ENCODE measurements at places on chromosomes 1 and 21. TPM values are rescaled to one million over a fixed set of nuclear protein-coding genes. Genes with fewer than 3 reads are reported as not detected.

DNA sequence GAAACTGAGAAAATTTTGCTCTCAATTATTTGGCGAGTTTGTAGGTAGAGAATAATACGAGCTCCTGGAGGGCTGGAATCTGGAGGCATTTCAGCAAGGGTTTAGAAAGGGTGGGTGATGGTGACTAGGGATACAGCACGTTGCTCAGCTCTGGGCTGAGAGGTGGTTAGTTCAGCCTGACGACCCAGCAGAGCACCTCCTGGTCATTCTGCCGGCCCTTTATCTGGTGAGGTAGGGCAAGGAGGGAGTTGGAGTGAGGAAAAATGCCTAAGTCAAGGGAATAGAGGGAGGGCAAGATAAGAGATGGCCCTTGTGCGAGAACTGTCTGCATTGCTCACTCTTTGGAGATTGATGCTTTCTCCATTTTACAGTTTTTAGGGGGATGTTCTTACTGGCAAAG is 19.1 kb downstream of the GALNT2 start:
- H3K27ac ChIP-seq: peak overlapping the region; percentile 98
- peaks cover 5% of the 10 kb centered on the region for H3K36me3 ChIP-seq
- no peak for DNase-seq

DNA sequence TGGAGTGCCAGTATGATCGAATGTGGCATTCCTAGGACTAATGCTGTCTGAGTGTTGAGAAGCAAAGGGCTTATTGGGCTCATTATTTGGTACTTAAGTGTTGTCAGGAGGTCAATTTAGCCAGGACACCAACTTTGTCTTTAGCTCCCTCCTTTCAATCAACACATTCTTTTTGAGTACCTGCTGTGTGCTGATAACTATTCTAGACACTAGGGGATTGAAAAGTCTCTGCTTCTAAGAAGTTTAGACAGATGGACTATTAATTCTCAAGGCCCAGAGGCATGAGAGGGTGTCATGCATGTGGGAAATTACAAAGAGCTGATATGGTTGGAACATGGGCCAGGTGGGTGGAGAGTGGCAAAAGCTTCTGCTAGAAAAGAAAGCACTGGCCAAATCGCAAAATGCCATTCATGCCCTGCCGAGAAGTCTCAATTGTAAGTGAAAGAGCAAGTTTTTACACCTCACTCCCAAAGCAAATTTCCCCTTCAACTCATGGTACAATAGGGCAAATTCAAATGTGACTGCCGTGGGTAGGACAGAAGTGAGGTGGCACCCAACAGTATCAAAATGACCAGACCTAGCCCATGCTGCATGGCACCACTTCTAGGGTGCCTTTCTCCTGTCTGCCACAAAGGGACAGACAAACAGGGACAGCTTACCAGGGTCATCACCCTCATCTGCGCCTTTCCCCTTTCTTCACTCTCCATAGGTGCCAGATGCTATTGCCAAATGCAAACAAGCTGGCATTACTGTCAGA is 53.6 kb upstream of the LAX1 start:
- H3K4me3 ChIP-seq: no peak overlapping the region
- no peaks in the 10 kb centered on the region for H3K27me3 ChIP-seq
- no peak overlapping the region for H3K27ac ChIP-seq
- H3K4me1 ChIP-seq: no peaks in the 10 kb centered on the region
- DNase-seq: no peak
- H3K36me3 ChIP-seq: peaks cover 29% of the 10 kb centered on the region

GRCh38 chr21:25518491-25518911 is 88.8 kb downstream of the MRPL39 start:
- H3K4me1 ChIP-seq: peaks cover 6% of the 10 kb centered on the region
- no peaks in the 10 kb centered on the region for H3K36me3 ChIP-seq
- H3K27ac ChIP-seq: no peak overlapping the region

GRCh38 chr21:34335316-34335715 is 28.5 kb upstream of the KCNE2 start:
- H3K36me3 ChIP-seq: no peaks in the 10 kb centered on the region
- peak overlapping the region; percentile 48 for H3K27ac ChIP-seq
- peaks cover 82% of the 10 kb centered on the region for H3K4me1 ChIP-seq
- DNase-seq: no peak
- H3K27me3 ChIP-seq: no peaks in the 10 kb centered on the region

GRCh38 chr21:25561668-25562641 is 45.3 kb downstream of the MRPL39 start:
- H3K27ac ChIP-seq: peak overlapping the region; percentile 67
- peak; percentile 87 for DNase-seq
- H3K4me3 ChIP-seq: peak overlapping the region; percentile 78
- no peaks in the 10 kb centered on the region for H3K27me3 ChIP-seq
- peaks cover 13% of the 10 kb centered on the region for H3K4me1 ChIP-seq
- H3K36me3 ChIP-seq: no peaks in the 10 kb centered on the region

DNA sequence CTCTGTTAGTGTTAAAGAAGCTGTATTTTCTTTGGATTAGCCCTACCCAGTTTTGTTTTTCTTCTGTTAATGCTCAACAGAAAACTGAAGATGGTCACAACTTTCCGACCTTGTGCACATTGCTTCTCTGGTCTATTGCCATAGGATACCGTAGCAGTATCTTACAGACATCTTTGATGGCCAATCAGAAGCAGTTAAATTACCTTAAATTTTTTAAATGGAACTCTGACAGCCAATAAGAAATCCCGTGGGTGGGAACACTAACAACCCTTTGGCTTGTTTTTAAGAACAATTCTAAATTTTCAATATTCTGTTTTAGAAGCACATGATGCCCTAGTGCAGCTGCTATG is 17.2 kb downstream of the NFYC start:
- no peak for DNase-seq
- H3K36me3 ChIP-seq: peaks cover 5% of the 10 kb centered on the region
- peak overlapping the region; percentile 97 for H3K27ac ChIP-seq

DNA sequence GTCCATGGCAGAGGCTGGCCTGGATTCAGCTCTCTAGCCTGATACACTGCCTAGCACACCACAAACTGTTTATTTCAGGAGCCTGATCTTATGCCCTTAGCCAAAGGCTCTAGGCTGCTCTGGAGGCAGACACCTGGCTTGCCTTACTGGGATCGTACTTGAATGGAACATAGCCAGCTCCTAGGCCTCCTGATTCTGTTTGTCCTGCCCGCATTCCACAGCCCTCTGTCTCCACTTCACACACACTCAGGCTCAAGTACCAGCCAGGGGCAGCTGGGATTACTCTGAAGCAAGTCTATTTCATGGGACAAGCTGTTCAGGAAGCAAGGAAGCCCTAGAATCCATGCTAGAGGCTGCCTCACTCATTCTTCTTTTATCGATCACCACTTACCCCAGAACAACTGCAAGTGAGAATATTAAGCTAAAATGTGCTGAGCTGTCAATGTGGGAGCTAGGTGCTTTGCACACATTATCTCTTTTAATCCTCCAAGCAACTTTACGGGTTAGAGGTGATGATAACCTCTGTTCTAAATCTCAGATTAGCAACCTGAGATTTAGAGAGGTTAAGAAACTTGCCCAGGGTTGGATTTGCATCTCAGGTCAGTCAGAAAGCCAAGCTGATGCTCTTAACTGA is 31.1 kb upstream of the CYP4B1 start:
- no peaks in the 10 kb centered on the region for H3K4me1 ChIP-seq
- H3K36me3 ChIP-seq: no peaks in the 10 kb centered on the region
- DNase-seq: no peak
- no peaks in the 10 kb centered on the region for H3K27me3 ChIP-seq

DNA sequence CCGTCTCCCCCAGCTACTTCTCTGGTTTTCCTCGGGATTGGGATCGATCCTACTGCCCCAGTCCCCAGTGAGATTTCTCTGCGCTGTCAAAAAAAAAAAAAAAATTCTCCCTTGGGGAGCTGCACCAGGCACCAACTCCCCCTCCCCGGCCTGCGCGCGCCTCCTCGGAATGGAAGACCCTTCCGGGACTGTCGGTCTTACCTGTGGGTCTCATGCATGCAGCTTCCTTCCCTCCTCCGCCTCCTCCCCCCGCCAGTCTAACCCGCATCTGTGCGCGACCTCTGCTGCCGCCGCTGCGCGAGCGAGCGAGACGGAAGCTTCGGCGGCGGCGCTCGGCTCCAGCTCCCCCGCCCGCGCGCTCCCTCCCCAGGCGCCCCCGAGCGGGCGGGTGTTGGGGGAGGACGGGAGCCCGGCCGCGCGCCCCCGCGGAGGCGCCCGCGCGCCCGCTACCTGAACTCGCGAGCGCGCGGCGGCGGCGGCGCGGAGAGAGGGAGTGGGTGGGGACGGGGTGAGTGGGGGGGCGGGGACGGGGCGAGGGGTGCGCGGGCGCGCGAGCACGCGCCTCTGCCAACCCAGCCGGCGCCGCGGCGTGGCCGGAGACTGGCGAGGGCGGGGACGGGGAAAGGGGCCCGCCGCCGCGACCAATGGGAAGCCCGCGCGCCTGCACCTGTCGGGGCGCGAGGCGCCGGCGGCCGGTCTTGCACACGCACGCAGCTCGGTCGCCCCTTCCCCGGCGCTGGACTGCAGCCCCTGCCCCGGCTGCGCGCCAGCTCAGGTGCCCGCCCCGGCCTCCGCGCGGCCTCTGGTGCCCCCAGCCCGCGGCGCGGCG is at the start of gene SUSD4:
SUSD4 (minus strand) TSS at position 321 of the 829 bp plus-strand sequence. CDS start 751 bp downstream, outside the sequence.
- no peak within 1 kb of the TSS for H3K27ac ChIP-seq
- H3K36me3 ChIP-seq: no peaks in the 10 kb centered on the region
- H3K4me3 ChIP-seq: peak within 1 kb of the TSS; percentile 72

- no peak overlapping the region for H3K27ac ChIP-seq
- no peak overlapping the region for H3K4me3 ChIP-seq
- H3K27me3 ChIP-seq: no peaks in the 10 kb centered on the region
- peaks cover 17% of the 10 kb centered on the region for H3K36me3 ChIP-seq
Observed at GRCh38 chr1:8450312-8450711, 132.4 kb downstream of the SLC45A1 start.

- H3K4me1 ChIP-seq: no peaks in the 10 kb centered on the region
- H3K27me3 ChIP-seq: peaks cover 8% of the 10 kb centered on the region
- no peak for DNase-seq
- H3K27ac ChIP-seq: no peak overlapping the region
Observed at GRCh38 chr1:221689138-221689537, 52.8 kb downstream of the DUSP10 start.

- DNase-seq: no peak
- H3K4me1 ChIP-seq: peaks cover 53% of the 10 kb centered on the region
- H3K4me3 ChIP-seq: no peak overlapping the region
- H3K36me3 ChIP-seq: no peaks in the 10 kb centered on the region
Observed at GRCh38 chr1:240098534-240098933, 6.9 kb downstream of the FMN2 start.

GRCh38 chr1:79974659-79975058 is 968.1 kb upstream of the ADGRL4 start:
- no peaks in the 10 kb centered on the region for H3K4me1 ChIP-seq
- no peaks in the 10 kb centered on the region for H3K36me3 ChIP-seq
- H3K27me3 ChIP-seq: no peaks in the 10 kb centered on the region
- H3K27ac ChIP-seq: no peak overlapping the region
- H3K4me3 ChIP-seq: no peak overlapping the region
- no peak for DNase-seq

GRCh38 chr1:72006092-72006491 is 276.2 kb downstream of the NEGR1 start:
- DNase-seq: no peak
- H3K4me1 ChIP-seq: peaks cover 37% of the 10 kb centered on the region
- H3K36me3 ChIP-seq: no peaks in the 10 kb centered on the region
- no peak overlapping the region for H3K27ac ChIP-seq

- DNase-seq: no peak
- H3K27ac ChIP-seq: no peak overlapping the region
- H3K4me1 ChIP-seq: peaks cover 37% of the 10 kb centered on the region
- H3K27me3 ChIP-seq: no peaks in the 10 kb centered on the region
- no peak overlapping the region for H3K4me3 ChIP-seq
Observed at GRCh38 chr21:43303275-43304178, 123.4 kb downstream of the SIK1 start.

DNA sequence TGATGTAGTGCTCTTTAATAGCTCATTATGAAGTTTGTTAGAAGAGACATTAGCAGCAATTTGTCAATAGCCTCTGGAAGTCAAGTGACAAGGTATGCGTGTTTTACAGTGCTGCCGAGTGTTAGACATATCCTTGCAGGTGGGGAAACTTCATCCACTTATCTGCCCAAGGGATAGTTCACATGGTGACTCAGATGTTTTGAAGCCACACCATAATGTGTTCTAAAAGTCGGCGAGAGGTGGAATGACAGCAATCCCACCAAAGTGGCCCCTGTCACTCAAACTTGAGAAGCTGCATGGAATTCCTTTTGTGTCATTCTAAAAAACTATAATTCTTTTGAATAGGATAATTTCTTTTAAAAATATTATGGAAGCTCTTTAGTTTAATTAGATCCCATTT is 98.1 kb downstream of the RUNX1 start:
- no peak overlapping the region for H3K4me3 ChIP-seq
- H3K27ac ChIP-seq: no peak overlapping the region
- H3K27me3 ChIP-seq: no peaks in the 10 kb centered on the region
- peaks cover 14% of the 10 kb centered on the region for H3K4me1 ChIP-seq

- H3K27me3 ChIP-seq: no peaks in the 10 kb centered on the region
- no peak for DNase-seq
- H3K4me1 ChIP-seq: peaks cover 55% of the 10 kb centered on the region
- H3K27ac ChIP-seq: no peak overlapping the region
- peaks cover 19% of the 10 kb centered on the region for H3K36me3 ChIP-seq
Observed at GRCh38 chr1:43363283-43363934, 4.4 kb downstream of the ELOVL1 start.

DNA sequence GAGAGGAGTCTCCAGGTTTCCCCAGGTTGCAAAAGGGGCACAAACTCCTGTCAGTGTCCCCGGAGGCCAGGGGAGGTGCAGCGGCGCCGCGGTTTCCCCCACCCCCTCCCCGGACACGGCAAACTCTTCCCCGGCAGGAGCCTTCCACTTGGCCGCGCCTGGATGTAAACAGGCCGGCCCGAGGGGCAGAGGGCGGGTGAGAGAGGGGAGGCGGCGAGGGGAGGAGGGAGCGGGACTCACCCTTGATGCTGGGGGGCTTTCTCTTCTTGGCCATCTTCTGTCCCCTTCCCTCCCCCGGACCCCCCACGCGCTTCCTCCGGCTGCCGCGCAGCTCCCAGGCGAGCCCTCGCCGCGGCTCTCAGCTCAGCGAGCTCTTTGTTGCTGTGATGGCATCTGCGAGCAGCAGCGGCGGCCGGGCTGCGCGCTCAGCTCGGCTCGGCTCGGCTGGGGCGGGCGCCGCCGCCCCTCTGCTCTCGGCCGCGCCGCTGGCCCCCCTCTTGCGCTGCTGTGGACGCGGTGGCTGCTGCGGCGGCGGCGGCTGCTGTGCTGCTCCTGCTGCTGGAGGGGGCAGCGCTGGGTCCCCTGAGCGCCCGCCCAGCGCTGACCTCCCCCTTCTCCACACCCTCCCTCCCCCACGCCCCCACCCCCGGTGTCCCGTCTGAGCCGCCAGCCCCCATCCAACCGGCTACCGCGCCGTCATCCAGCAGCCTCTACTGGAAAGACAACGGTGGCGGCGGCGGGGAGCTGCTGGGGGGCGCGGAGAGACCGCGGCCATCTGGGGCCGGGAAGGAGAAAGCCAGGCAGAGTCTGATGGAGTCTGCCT is 4.9 kb upstream of the SLC44A5 start:
- H3K36me3 ChIP-seq: no peaks in the 10 kb centered on the region
- H3K4me1 ChIP-seq: peaks cover 19% of the 10 kb centered on the region
- DNase-seq: peak; percentile 85
- H3K27ac ChIP-seq: no peak overlapping the region

GRCh38 chr1:177847843-177848242 is 122.0 kb downstream of the SEC16B start:
- H3K27me3 ChIP-seq: no peaks in the 10 kb centered on the region
- H3K36me3 ChIP-seq: no peaks in the 10 kb centered on the region
- no peak overlapping the region for H3K27ac ChIP-seq

The NHLH2 gene
- not detected for total RNA-seq

The GBP5 gene
- not detected for total RNA-seq

The ACTN2 gene
- not detected for total RNA-seq

The LCK gene
- total RNA-seq: not detected

The MSH4 gene
- total RNA-seq: 0.68 TPM

The FCRL4 gene
- not detected for total RNA-seq

The CRYAA gene
- not detected for total RNA-seq

The CLCA2 gene
- total RNA-seq: not detected

The OR2T34 gene
- not detected for total RNA-seq

The PSRC1 gene
- 9.3 TPM for total RNA-seq

The ETNK2 gene
- total RNA-seq: 15.4 TPM

Data from osteocyte (in vitro differentiated cells).